Cardiac fibroblast (primary cell): ENCODE measurements at places on chromosomes 5 and 9.
A peak's percentile ranks its signal among the peaks of the same experiment; 100 is the strongest.

- DNase-seq = no peak
These were observed 106.2 kb downstream of the LHFPL2 start for GRCh38 chr5:78542321-78542840.

DNA sequence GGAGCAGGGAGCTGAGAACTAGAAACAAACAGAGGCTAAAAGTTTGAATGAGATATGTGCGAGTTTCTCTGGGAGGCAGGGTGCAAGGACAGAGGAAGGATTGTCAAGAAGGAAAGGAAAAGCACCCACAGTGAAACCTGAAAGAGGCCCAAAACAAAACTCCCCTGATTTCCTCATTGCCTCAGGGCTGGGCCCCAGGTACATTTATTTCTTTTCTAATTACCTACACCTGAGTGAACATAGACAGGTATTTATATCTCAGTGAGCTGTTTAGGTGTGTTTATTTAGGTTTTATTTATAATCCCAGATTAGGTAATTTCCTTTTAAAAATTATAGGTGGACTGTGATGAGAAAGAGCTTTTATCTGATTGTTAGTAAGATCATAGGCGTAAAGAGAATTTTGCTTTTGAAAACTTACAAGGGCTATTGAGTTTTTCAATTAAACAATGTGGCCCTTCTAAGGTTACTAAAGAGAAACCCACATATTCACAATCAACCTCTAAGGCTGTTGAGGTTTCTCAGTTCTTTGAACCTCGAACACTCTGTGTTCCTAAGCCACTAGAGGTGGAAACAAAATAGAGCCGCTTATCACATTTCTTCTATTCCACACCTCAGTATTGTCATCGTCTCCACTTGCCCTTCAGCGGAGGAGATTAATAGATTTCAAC lies 344.8 kb downstream of the ZNF608 start:
- DNase-seq = no peak

DNA sequence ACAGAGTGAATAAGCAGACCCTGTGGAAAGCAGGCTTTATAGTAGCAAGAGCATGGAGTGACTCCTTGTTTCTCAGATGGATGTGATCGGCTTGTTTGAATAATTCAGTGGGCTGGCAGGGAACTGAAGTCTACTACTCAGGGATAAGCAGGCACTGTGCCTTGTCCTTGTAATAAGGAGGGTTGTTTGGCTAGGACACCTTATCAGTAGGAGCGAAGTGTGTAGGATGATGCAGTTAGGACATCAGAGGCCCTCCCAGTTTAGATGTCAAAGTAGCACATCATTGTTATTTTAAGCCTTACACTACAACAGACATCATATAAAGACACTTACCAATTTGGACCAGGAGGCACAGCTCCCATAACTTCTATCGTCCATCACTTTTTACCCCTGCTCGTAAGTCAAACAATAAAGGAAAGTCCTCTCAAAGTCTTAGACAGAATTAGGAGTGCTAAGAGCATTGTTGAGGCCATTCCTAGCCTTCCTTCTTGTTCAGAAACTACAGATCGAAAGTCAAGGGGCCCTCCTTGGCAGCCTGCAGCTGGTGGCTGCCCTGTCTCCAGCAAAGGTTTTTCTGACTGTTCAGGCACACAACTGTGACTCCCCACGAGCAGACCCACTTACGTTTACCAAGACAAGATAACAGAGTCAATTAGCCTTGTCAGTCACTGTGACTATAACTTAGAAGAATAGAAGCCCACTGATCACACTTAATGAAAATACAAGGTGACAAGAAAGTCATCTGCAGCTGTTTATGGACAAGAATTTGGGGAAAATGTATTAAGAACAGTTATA lies 218.6 kb downstream of the SNX18 start:
- no peak for DNase-seq

DNA sequence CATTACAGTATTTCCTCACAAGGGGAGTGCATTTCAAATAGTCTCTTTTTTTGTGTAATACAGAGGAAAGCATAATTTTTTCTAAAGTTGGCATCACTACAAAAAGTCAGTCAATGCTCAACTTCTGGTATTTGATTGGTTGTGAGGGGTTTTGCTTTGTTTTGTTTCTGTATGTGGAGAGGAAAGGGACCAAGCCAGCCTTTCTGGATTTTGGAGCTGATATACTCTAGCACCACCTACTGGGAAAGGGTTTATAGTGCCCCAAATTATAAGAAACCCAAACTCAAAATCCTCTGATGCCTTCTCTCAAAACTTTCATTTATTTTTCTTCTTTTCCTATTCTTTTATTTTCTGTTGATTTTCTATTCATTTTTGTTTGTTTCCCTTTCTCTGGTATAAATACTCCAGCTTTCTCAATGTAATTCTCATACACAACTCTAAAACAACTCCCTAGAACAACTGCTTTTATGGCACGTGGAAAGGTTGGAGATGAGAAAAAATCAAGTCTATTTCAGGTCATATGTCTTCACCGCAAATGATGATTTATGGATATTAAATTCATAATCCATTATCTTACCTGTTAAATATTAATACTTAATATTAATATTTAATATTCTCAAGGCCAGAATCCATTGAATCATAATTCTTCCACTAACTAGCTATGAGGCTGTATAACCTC lies 69.5 kb upstream of the ANXA1 start:
- DNase-seq = peak; percentile 80

DNA sequence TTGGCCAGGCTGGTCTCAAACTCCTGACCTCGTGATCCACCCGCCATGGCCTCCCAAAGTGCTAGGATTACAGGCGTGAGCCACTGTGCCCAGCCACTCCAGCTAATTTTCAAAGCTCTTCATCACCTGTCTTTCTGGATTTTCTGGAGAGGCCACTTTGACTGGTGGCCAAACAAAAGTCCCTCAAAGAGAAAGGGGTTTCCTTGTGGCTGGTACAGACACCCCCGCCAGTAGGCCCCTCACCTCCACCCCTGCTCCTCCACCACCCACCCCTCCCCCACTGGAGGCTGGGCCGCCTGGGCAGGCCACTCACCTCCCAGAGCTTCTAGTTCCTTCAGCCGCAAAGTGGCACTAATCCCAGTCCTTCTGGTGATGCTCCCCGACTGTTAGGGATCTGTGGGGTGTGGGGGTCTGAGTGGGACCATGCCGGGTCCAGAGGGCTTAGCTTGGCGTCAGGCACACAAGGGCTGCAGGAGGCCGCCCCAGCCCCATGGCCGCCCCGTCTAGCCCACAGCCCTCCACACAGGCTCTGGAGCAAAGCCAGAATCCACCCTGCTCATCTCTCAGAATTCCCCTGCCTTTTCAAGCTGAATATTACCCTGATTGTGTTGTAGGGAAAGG lies 182.0 kb upstream of the IER5L start:
- DNase-seq = no peak

DNA sequence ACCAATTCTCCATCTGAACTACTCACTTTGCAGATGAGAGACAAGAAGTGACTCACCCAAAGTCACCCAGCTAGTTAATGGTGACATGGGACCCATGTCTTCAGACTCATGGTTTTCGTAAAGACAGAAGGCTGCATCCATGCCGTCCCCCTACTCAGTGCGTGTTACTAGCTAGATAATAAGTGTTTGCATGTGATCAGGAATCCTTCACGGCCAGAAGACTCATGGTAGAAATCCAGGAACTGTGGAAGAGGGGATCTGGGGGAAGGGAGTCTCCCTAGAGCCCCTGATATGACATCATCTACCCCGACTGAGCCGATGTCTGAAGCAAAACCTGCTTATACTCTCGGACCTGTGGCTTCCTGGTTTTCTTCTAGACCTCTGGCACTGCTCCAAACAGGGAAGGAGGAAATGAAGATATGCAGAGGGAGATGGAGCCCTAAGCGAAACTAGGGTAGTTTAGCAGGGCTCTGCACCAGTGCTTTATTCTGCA lies 3.3 kb downstream of the RNF183 start:
- DNase-seq = peak; percentile 58

GRCh38 chr5:83219495-83219894 lies 142.1 kb downstream of the XRCC4 start:
- no peak for DNase-seq

DNA sequence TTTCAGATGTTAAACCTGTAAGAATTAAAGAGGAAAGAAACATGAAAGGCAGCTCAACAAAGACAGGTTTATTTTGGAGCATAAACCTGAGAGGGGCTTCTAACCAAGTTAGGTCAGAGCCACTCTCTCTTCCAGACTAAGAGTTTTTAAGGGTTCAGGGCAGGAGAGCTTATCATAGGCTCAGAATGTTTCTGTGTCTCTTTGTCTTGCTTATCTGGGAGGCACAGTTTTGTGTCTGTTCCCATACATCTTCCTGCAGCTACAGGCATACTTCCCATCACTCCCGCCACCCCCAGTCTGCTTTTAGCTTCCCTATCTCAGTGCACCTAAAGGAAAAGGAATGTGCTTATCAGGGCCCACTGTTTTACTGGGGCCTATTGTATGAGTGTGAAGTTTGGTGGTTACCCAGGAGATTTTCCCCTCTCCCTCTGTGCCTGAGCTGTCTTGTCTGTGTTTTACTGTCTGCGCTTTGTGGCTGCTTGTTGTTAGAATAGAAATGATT lies 21.9 kb downstream of the CD14 start:
- DNase-seq = no peak

GRCh38 chr5:44048276-44048984 lies 340.8 kb downstream of the FGF10 start:
- DNase-seq = no peak

DNA sequence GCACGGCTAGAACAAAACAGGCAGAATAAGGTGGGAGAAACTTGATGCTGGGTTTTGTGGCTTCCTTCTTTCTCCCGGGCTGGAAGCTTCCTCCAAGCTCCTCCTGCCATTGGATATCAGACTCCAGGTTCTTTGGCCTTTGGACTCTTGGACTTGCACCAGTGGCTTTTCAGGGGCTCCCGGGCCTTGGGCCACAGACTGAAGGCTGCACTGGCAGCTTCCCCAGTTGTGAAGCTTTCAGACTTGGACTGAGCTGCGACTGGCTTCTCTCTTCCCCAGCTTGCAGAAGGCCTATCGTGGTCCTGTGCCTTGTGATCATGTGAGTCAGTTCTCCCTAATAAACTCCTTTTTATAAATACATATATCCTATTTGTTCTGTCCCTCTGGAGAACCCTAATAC lies 364.4 kb downstream of the DNAH5 start:
- no peak for DNase-seq

- DNase-seq = no peak
These were observed 30.0 kb downstream of the STRBP start for GRCh38 chr9:123238365-123238764.

- peak; percentile 69 for DNase-seq
These were observed 115.9 kb downstream of the ACTBL2 start for GRCh38 chr5:57366744-57367143.

GRCh38 chr5:113378959-113379541 lies 55.7 kb downstream of the TSSK1B start:
- peak; percentile 68 for DNase-seq

DNA sequence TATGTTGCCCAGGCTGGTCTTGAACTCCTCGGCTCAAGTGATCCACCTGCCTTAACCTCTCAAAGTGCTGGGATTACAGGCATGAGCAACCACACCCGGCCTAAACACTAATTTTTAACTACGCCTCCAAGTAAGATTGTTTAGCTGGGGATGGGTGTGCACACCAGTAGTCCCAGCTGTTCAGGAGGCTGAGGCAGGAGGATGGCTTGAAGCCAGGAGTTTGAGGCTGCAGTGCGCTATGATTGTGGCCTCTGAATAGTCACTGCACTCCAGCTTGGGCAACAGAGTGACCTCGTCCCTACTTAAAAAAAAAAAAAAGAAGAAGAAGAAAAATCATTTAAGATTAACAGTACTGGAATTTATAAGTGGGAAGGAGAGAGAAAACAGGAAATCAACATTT lies 90.8 kb upstream of the NR5A1 start:
- no peak for DNase-seq

DNA sequence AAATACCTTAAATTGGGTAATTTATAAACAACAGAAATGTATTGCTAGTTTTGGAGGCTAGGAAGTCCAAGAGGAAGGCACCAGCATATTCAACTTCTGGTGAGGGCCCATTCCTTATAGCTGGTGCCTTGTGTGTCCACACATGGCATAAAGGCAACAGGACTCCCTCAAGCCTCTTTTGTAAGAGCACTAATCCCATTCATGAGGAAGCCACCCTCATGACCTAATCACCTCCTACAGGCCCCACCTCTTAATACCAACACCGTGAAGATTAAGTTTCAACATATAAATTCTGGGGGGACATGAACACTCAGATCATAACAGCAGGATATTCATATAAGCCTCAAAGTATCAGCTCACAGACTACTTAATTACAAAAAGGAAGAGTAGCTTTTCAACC lies 4.0 kb upstream of the PLAC8L1 start:
- DNase-seq = no peak

- no peak for DNase-seq
These were observed 46.1 kb downstream of the RFX3 start for GRCh38 chr9:3479514-3480352.

- DNase-seq = no peak
These were observed 188.9 kb downstream of the SGCD start for GRCh38 chr5:156515803-156516360.

DNA sequence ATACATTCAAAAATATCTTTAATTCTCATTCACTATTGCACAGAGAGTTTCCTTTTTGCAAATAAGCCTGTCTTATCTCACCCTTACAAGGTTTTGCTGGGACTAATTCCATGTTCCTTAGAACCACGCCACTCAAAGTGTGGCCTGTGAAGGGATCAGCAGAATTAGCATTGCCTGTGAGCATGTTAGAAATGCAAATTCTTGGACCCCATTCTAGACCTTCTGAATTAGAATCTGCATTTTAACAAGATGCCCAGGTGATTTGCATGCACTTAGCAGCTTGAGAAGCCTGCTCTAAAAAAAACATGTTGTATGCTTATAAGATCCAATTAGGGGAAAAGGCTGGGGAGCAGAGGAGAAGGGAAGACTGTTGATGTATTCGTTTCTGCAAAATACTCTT lies 460.0 kb downstream of the NTRK2 start:
- no peak for DNase-seq

GRCh38 chr9:72207278-72207677 lies 58.0 kb downstream of the GDA start:
- no peak for DNase-seq

GRCh38 chr5:93674866-93675459 lies 66.4 kb downstream of the POU5F2 start:
- DNase-seq = no peak

DNA sequence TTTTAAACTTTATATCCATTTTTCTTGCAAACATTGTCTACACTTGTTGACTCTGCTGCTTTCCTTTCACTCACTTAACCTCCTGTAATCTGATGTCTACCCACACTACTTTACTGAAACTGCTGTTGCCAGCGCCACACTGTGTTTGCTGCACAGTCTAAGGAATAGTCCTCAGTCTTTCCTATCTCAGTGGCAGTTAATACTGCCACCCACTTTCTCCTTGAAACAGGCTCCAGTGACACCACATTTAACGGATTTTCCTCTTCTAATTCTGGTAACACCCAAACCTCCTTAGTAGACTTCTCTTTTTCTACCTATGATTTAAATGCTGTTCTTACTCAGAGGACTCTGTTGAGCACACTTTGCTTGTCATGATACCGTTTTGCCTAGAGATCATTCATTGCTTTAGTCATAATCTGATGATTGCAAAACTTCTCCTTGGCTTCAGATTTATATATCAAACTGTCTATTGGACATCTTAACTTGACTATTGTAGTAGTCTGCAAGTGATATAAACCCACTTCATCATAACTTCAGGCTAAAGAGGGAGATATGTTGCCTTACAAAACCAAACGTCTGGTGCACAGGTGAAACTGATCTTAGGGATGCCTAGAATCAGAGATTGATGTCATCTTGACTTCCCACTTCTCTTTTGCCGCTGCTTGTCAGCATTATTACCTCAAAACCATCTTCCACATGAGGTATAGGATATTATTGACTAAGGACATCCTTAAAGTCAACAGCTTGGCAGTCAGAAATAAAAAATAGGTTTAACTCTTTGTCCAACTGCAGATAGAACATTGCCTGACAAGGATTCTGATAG lies 94.1 kb downstream of the CDC42SE2 start:
- no peak for DNase-seq

- no peak for DNase-seq
These were observed 83.8 kb downstream of the UGCG start for GRCh38 chr9:111980398-111980797.
